ENCODE measurements at places on chromosomes 6 and 20. TPM values are rescaled to one million over a fixed set of nuclear protein-coding genes. Genes with fewer than 3 reads are reported as not detected.
A peak's percentile ranks its signal among the peaks of the same experiment; 100 is the strongest.

CST4 gene
- not detected for total RNA-seq

TNFRSF6B gene
- not detected for total RNA-seq

GSS gene
- total RNA-seq: 96.4 TPM

SIRPB1 gene
- 0.62 TPM for total RNA-seq

PSORS1C2 gene
- not detected for total RNA-seq

GRCh38 chr6:10479939-10480700 lies 41.0 kb upstream of the GCNT2 start:
- no peak for DNase-seq

- DNase-seq: no peak
These were observed 98.2 kb upstream of the NAA20 start for GRCh38 chr20:19918965-19919329.

GRCh38 chr6:45156075-45156474 lies 172.1 kb upstream of the RUNX2 start:
- DNase-seq: no peak

GRCh38 chr6:15709651-15710269 lies 46.9 kb upstream of the DTNBP1 start:
- no peak for DNase-seq

- DNase-seq: peak; percentile 34
These were observed 68.1 kb downstream of the HFE start for GRCh38 chr6:26155061-26155930.

- no peak for DNase-seq
These were observed 135.6 kb downstream of the GMDS start for GRCh38 chr6:2109796-2110195.

- DNase-seq: peak; percentile 13
These were observed 130.8 kb upstream of the PTPRT start for GRCh38 chr20:43320536-43320935.

DNA sequence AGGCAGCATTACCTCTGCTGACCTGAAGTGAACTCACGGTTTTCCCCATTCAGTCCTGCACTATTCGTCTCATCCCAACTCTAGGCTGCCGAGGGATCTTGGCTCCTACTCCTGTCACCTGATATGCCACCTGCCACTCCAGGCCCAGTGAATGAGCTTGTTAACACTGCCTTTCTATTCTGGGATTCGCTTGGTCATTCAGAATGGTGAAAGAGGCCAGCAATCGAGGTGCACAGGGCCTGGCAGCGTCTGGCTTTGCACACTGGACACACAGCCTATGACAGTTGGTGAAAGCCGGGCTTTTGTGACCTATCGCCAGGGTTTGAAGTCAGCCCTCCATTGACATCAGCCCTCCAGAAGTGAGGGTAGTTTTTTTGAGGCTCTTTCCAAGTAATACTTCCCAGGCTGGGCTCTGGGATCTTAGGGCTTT lies 59.3 kb upstream of the MYL9 start:
- DNase-seq: no peak

DNA sequence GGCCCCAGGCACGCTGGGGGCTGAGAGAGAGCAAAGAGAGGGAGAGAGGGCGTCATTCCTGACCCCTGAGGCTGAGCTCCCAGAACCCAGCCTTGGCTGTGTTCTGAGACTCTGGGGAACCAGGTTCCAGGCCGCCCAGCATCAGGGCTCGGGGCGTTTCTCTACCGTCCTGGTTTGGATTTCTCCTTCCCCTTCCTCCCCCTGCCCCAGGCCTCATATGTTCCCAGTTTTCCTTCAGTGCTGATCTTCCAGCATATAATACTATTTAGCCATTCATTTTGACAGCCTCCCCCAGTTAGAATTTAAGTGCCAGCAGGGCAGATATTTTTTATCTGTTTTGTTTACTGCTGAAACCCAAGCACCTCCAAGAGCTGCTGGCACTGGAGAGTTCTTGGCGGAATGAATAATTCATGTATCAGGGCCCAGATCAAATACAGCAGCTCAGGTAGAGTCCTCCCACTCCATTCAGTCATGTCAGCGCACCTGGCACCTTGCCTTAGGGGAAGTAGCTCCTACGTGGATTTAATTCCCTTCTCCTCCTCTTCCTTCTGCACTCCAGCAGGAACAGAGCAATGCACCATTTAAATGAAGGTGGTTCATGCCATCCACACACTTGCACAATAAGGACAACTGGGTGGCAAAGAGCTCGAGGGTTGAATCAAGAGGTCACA lies 23.4 kb upstream of the FRMD1 start:
- no peak for DNase-seq

GRCh38 chr6:90118069-90118468 lies 178.6 kb downstream of the BACH2 start:
- no peak for DNase-seq

DNA sequence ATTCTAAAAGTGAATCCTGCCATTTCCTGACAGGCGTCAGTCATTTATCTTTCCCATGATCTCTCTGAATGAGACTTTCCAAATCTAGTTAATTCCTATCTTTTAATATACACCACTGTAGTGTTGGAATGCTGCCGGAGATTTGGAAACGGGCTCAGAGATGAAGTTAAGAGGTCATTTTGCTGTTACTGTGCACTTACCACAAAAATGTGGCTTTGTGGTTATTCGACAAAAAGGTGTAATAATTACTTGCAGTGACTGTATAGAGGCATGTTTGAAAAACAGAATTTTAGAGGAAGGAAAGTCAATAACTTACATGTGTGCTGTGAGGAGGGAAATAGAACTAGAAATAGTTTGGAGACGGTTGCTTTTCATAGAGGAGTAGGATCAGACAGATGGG lies 460.2 kb upstream of the BTBD3 start:
- DNase-seq: no peak

GRCh38 chr6:23704479-23705052 lies 421.4 kb upstream of the NRSN1 start:
- DNase-seq: no peak

DNA sequence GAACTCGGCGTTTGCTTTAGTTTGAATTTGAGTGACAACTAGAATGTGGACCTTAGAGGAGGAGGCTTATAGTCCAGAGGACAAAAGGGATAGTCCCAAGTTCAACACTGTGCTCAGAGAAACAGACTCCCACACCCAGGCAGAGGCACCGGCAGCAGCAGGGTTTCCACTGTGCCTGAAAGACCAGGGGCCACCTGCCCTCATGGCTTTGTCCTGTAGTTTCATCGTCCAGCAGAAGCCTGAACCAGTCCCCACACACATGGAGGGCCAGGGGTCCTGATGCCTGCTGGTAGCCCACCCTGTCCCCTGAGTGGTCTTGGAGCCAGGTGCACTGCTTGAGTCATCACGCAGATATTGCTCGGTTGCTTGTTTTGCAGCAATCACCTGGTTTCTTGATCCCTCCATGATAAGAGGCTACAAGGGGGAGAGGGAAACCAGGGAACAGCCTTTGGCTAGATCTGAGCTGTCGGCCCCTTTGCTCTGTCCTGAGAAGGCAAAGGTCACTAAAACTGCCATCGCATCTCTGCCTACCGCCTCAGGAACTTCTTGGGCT lies 7.2 kb upstream of the ACSS1 start:
- DNase-seq: no peak
